ENCODE measurements at places on chromosomes 13 and 19. TPM values are rescaled to one million over a fixed set of nuclear protein-coding genes. Genes with fewer than 3 reads are reported as not detected.

DNA sequence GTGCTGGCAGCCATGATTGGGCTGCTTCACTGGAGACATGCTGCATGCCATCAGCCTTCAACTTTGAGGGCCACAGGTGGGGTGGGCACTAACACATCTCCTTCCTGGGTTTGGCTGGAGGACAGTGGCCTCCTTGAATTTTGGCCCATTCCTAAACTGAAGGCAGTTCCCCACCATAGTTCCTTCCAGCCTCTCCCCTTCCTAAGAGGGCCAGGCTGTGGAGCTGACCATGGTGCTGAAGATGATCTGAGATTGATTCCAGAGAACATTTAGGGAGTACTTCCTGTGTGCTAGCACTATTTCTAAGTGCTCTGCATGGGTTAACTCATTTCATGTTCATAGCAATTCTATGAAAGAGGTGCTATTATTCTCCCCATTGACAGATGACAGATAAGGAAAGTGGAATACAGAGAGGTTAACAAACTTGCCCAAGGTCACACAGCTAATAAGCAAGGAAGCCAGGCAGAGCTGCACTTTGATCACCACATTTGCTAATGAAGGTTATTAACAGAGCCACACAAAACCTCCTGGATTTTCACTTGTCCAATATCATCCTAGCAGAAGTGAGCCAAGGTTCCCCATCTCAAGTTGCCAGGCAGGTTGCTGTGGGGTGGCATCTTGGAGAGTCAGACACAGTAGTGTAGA lies 175.3 kb downstream of the ZIC5 start:
- DNase-seq, result peak; percentile 76

DNA sequence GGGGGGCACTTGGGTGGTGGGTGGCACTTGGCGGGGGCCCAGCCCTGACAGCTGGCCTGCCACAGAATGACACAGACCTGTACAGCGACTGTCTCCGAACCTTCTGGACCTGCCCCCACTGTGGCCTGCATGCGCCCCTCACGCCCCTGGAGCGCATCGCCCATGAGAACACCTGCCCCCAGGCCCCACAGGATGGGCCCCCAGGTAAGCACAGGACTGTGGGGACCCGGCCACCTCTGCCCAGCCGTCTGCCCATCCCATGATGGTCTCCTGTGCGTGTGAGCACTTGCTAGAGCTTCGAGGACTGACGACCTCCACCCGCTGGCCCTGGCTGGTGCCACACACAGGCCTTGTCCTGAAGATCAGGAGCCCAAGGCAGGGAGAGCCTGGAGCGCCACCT lies 32.0 kb downstream of the DHX34 start:
- DNase-seq, result no peak

DNA sequence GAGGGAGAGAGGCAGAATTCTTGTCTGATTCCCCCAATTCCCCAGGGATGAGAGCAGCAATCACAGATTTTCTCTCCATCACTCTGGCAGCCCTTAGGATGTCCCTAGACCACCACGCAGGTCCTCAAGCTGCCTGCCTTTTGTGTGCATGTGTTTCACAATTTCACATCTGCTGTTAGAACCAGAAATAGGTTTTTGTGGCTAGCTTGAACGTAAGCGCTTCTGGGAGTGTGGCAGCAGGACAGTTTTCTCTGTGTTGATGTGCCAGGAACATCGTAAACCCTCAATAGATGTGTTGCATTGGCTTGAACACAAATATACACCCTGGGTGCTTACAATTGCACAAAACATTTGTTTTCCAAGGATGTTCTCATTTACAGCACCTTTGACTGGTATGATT lies 78.8 kb upstream of the TMTC4 start:
- DNase-seq, result no peak

- DNase-seq, result no peak
Observed at GRCh38 chr19:42419309-42419708, 7.9 kb downstream of the LIPE start.

DNA sequence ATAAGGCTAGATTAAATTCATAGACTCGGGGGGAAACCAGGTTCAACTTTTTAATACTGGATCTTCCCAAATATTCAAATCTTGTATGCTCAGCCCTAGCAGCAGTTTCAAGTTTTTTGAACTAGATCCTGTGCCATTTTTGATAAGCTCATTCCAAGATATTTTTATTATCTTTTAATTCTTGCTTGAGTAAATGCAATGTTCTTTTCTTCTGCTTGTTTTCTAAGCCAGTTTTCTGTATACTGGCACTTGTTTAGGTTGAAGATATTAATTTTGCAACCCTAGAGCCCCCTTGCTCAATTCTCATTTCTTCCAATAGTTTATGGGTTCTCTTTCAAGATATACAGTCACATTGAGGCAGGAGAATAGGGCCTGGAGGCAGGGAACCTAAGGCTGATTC lies 13.1 kb upstream of the PNMA8C start:
- DNase-seq, result no peak

The ELAVL1 gene
- polyA plus RNA-seq, result 85.3 TPM

The FXYD1 gene
- polyA plus RNA-seq, result 18.6 TPM

DNA sequence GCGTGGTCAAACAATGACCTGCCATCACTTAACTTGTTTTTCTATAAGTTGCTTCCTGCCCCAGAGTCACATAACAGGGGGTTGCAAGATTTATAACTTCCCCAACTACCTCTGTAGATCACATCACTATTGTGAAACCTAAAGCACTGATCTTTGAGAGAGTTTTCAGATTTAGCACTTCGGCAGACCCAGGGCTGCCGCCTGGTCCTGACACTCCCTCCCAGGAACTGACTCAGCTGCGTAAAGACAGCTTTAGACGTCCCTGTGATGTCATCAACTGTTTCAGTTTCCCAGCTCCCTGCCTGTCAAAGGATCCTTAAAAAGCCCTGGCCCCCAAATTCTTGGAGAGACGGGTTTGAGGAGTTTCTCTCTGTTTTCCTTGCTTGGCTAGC lies 33.3 kb downstream of the IGFL2 start:
- DNase-seq, result no peak

DNA sequence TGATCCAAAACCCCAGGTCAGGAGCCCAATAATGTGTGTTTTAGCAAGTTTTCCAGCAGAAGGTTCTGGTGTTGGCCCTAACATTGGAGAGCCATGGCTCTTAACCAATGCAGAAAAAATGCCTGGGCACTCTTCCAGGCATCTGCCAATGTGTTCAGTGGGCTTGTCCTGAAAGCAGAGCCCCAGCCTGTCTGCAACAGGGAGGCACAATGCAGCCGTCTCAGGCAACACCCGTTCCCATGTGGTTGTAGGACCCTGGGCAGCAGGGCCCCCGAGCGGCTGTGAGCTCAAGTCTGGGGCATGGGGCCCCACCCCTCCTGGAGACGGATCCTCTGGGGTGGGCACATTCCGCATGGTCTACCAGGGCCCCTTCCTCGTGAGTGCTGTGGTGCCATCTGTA lies 58.1 kb upstream of the SIAH3 start:
- no peak for DNase-seq

DNA sequence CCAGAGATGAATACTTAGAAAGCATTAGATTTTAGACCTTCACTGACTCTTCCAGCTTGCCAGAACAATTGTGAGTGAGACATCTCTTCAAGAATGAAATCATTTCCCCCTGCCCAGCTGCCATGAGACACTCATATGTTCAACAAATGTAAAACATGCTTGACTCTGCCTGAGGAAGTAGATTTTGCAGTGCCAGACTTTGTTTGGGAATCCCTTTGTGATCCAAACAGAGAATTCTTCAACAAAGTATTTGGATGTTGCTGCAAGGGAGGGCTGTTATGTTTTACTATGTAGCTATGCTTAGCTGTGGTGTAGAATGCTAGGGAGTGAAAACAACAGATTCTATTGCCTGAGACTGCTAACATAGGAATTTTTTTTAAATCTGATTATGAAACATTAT lies 416.4 kb downstream of the DCT start:
- DNase-seq, result no peak

DNA sequence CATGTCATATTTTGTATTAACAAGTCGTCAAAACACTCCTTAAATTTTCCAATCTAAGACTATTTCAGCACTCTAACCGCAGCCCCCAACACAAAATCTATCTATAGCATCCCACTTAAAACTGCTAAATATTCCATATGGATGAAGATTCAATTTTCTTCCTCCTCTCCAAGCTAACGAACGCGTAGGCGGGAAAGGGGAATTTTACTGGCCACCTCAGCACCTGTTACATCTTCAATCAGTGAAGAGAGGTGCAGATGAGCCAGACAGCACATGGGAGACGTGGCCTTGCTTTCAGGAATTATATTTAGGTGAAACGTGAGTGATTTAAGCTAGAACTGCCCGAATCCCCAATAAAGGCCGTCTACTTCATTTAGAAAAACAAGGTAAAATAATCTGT lies 1.1 kb downstream of the RBM26 start:
- no peak for DNase-seq

DNA sequence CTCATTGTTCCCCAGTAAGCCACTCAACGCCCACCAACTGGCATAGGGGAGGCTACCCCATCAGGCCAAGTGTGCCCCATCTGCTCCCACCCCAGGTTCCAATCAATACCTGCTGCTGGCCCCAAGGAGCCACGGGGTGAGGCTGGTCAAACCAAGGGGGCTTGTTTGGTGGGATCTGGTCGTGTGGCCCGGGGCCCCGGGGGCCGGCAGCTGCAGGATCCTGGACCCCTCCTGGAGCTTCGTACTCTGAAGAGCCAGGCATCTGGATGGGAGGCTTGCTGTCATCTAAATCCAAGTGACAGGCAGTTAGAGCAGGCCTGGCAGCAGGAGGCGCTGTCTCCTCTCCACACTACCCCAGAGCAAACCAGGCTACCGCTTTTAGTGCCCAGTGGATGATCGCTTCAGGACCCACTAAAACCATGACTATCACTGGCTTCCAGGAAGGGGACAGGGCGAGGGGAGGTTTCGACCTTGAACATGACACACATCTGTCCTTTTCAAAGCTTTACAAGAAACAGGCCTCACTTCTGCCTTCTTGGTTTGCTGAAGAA lies 14.2 kb downstream of the CHERP start:
- no peak for DNase-seq

The PAN3 gene
- 72.6 TPM for polyA plus RNA-seq

DNA sequence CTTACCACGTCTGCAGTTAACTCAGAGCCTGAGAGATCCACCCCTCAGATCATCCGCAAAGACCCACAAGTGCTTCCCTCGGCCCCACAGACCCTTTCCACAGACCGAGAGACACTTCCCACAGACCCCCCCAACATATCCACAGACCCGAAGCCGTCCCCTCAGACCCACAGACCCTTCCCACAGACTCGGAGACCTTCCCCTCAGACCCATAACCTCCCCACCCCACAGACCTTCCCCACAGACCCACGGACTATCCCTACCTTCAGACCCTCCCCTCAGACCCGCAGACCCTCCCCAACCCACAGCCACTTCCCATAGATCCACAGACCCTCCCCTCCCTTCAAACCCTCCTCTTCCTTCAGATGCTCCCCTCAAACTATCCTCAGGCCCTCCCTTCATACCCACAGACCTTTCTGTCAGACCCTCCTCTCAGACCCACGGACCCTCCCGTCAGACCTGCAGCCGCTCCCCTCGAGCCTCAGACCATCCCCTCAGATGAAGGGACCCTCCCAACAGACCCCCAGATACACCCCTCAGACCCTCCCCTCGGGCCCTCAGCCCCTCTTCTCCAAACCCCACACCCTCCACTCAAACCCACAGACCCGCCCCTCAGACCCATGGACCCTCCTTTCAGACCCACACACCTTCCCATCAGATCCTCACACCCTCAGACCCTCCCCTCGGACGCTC lies 20.1 kb upstream of the TFDP1 start:
- DNase-seq, result no peak

GRCh38 chr13:45778882-45779281 lies 72.7 kb downstream of the SIAH3 start:
- no peak for DNase-seq

DNA sequence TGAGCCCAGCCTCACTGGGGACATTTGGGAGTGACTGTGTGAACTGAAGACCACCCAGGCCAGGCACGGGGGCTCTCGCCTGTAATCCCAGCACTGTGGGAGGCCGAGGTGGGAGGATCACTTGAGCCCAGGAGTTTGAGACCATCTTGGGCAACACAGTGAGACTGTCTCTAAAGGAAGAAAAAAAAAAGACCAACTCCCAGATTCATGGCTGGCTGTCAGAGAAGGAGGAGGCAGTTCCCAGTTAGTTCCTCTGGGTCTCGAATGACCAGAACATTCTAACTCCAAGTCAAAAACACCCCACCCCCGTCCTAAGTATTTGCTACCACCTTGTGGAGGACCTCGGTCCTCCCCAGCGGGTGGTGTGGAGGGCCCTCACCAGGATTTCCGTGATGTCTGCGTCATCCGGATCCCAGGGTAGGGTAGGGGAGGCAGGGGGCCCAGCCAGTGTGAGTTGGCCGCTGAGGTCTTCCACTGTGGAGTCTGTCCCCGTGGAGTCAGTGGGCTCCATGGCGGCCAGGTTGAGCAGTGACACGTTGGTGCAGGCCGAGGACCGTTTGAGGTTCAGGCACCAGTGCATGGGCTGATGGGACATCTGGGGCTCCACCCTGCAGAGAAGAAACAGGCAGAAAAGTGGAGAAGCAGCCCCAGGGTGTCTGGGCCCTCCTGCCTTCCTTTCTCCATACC lies 1.3 kb downstream of the TSKS start:
- DNase-seq, result no peak

- DNase-seq, result no peak
Observed at GRCh38 chr19:38869160-38869835, 8.8 kb downstream of the RINL start.

- peak; percentile 86 for DNase-seq
Observed at GRCh38 chr19:9406798-9407352, 28.5 kb downstream of the ZNF266 start.

DNA sequence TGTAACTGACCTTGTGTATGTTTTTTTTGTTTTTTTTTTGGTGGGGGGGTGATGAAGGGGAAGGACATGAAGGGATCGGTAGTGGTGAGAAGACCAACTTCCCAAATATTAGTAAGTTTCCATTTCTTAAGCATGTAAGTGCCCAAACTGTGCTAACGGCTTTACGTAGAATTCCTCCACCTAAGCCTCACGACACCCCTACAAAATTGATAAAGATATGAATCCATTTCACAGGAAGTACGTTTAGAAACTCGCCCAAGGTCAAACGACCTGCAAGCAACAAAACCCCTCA lies 649 bp downstream of the UQCRFS1 start:
- no peak for DNase-seq

GRCh38 chr19:40225440-40226305 lies 816 bp downstream of the CCNP start:
- DNase-seq, result no peak

GRCh38 chr19:5369962-5370367 lies 29.4 kb upstream of the PTPRS start:
- no peak for DNase-seq

- no peak for DNase-seq
Observed at GRCh38 chr13:71979616-71980015, 112.6 kb upstream of the DACH1 start.

GRCh38 chr19:29514525-29515232 lies 11.1 kb upstream of the VSTM2B start:
- no peak for DNase-seq

The IGFL1 gene
- not detected for polyA plus RNA-seq

The EPN1 gene
- 83.3 TPM for polyA plus RNA-seq

The ZNF724 gene
- 8.4 TPM for polyA plus RNA-seq

DNA sequence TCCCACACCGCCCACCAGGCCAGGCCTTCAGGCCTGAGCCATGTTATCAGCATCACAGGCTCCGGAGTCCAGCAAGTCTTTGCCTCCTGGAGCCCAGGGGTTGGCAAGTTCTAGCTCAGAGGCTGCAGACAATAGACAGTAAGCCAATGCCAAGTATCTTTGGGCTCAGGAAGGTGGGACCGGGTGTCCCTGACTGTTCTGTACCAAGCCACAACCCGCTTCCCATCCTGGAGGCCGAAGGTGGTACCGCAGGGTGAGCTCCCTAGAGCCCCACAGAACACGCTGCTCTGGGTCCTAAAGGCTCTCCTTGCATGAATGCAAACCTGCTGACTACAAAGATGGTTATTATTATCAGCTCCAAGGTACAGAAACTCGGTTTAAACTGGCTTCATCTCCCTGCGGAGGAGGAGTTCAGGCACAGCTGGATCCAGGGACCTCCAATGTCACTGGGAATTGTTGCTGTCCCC lies 5.5 kb upstream of the FSTL3 start:
- no peak for DNase-seq

Measured in left kidney (tissue), 8 donors.